ENCODE measurements at places on chromosomes 4 and X.

- no peak for DNase-seq
Measured at GRCh38 chrX:151624677-151625076, 61.2 kb downstream of the PASD1 start.

- no peak for DNase-seq
Measured at GRCh38 chrX:13001961-13002671, 27.2 kb downstream of the TMSB4X start.

DNA sequence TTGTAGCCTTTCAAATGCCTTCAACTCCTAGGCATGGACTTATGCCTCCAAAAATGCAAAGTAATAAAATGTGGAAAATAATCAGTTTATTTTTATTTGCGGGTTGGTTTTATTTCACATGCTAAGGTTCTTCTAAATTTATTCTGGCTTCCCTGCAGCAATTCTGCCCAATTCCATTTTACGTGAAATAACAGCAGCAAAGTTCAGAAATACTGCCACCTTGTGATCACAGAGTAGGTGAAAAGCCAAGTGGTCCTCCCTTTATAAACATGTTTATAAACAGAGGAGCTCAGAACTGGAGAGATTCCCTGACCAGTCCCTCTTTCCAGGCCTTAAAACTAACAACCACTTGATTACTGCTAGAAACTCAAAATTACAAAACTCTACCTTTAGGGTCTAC is 14.7 kb upstream of the DCHS2 start:
- no peak for DNase-seq

DNA sequence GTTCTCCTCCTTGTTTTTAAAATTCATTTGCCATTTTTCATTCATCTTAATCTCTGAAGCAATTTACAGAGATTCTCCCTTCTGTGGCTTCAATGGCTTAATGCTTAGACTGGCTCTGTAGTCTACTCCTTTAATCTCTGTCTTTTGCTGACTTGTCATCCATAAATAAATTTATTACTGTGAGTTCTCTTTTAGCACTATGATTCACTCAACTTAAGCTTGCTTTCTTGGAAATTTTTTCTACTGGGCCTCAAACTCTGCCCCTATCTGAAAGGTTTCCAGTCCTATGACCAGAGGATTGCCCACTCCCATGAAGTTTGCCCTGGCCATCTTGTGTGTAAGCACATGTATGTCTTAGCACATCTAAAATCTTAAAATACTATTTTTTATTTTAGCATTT is 251.1 kb downstream of the DCLK2 start:
- no peak for DNase-seq

- DNase-seq = no peak
Measured at GRCh38 chr4:70425306-70425705, 27.6 kb downstream of the OPRPN start.

DNA sequence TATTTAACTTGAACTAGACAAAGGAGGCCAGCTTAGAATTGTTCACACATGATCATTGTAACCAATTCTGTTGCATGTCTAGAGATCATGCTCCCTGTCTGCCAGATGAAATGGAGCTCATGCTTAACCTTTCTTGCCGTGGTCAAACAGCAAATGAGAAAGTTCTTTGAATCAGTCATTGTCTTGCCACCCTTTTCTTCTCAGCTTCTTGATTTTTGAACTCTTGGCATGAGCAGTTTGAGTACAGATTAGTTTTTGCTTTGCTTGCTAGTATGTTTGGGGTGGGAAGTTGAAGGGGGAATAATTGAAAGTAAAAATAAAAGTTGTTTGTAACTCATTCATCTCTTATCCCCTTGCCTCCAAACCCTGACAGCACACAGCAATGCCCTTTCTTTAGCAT is 4.7 kb downstream of the MTM1 start:
- no peak for DNase-seq

DNA sequence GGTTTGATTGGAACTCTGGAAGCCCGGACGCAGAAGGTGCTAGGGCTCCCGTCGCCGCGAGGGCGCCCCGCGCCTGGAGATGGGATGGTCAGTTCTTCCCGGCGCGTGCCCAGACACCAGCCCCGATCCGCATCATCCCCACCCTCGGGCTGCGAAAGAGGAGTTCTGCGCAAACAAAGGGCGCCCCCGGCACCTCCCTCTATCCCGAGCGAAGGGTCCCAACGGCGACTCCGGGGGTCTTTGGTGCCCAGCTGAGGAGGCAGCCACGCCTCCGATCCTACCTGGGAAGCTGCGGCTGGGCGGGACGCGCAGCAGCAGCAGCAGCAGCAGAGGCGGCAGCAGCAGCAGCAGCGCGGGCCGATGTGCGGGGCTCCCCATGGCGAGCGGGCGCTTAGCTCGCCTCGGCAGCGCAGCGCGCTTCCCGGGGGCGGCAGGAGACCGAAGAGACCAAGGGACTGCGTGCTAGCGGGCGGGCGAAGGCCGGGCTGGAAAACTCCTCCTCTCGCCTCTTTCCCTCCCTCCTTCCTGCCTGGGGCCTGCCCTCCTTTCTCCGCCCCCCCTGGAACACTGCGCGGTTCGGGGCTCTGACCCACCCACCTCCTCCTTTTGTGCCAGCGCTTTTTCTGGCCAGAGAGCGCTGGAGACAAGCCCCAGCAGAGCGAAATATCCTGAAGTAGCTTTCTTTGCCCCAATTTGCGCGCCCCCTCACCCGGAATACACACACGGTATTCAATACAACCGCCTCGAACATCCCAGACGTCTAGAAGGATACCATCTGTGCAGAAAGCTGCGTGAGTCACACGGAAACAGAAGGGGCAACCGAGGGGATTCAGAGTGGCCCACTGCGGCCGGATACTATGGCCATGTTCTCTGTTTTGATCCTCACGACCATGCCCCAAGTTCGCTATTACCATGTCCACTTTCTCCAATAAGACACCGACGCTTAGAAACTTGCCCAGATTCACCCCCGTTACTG is at the start of gene SRPX:
TSS of gene SRPX (minus strand) at position 457 of the 976 bp plus-strand sequence. CDS start at position 378, 79 bp downstream.
- DNase-seq = no peak

DNA sequence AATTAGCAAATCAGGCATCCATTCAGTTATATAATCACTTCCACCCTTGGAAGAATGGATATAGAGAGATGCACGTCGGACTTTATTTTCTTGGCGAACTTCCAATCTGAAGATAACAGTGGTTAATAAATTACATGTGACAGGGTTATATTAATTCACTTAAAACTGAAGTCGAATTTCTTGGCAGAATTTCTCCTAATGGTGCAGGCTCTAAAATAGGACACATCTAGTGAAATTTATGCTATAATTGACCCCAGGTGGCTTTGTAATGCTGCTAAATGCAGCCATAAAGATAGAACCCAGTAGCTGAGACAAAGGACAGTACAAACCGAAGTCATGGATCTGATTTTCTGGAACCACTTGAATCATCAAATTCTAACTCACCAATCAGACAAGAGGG is 20.8 kb upstream of the SLC10A4 start:
- no peak for DNase-seq

- no peak for DNase-seq
Measured at GRCh38 chr4:127120441-127121090, 512.2 kb upstream of the INTU start.

DNA sequence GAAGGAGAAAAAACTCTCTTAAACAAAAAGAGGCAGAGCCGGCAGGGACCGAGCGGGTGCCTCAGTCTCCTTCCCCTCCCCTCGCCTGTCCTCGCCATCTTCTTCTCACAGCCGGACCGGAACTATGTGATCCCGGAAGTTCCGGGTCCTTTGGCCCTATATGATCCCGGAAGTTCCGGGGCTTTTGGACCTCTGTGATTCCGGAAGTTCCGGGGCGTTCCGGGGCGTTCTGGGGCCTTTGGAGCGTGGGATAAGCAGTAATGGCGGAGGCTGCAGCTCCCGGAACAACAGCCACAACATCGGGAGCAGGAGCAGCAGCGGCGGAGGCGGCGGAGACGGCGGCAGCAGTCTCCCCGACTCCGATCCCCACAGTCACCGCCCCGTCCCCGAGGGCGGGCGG is 98.9 kb upstream of the MED14 start:
- DNase-seq = no peak

GRCh38 chr4:1602655-1603412 is 81.3 kb downstream of the FAM53A start:
- no peak for DNase-seq

DNA sequence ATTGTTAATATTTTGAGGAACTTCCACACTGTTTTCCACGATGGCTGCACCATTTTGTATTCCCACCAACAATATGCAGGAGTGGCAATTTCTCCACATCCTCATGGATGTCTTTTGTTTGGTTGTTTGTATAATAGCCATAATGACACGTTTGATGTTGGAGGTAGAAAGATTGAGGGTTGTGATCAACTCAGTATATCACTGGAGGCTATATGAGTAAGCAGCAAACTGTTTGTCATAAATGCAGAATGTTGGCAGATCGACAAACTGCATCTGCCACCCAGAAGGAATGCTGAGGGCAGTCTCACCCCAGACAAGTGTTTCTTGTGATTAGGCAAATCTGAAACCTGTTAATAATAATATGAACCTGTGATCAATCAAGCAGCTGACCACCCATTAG is 243.9 kb upstream of the WDFY3 start:
- no peak for DNase-seq

GRCh38 chrX:113260474-113260873 is 419.8 kb upstream of the AMOT start:
- DNase-seq = no peak

GRCh38 chr4:184756399-184756798 is 22.5 kb upstream of the CENPU start:
- DNase-seq = no peak

DNA sequence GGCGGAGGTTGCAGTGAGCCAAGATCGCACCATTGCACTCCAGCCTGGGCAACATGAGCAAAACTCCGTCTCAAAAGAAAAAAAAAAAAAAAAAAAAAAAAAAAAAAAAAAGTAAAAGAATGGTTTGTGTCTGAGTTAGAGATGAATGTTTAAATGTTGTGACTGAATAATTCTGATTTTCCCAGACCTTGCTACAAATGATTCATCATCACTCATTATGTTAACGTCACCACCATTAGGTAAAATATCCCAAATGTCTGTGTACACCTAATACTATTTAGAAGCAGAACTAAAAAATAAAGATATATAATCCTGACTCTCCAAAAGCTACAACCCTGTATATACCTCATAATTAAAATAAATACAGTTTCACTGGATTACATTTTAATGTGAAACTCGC is 70.8 kb downstream of the HHIP start:
- no peak for DNase-seq

DNA sequence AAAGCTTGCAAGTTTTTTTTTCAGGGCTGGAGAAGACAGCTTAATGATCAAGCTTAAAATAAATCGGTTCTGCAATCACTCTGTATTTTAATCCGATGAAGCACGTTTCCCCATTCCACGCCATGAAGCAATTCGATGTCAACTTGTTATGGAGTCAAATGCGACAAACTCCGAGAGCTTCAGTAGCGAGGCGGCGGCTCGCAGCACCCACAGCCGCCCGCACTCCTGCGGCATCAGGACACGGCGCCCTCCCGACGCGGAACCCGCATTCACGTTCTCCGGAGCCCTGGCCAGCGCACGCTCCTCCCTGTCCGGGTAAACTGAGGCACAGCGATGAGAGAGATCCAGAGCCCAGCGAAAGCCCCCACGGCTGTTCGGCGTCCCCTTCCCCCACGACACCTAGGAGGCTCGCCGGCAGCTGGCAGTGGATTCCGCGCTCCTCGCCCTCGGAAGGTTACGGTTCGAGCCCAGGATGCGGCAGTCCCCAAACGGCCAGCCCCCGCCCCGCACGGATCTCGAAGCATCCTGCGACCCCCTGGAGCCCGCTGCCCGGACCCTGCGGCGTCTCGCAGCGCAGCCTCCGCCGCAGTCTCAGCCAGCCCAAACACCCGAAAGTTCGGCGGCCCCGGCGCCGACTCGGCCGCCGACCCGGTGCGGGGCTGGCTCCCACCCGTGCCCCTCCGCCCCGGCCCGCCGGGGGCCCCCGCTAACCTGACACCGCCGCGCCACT is 507 bp downstream of the MFAP3L start:
- no peak for DNase-seq

DNA sequence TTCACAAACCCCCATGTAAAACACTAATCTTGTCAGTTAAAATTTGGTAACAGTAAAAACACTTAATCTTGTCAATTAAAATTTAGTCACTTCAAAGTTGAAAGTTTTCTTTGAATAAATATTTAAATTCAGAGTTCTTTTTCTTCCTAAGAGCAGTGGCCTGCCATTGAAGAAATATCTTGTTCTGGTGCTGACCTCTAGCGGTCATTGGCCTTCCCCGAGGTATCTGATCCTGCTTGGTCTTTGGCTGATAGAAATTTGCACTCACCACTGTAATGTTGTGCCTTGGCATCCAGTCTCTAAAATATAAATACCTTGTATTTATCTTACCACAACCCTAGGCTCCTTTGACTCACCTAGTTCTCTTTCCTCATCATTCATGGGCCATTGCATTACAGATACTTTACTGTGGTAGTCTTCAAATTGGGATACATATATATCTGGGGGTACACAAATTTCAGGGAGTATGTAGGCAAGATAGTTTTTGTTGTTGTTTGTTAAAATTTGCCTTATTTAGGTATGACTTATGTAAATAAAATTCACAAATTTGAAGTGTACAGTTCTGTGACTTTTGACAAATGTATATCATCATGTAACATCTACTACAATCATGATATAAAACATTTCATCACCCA is 6.7 kb upstream of the ART3 start:
- DNase-seq = peak; percentile 28

GRCh38 chr4:81648576-81649275 is 177.0 kb upstream of the RASGEF1B start:
- peak; percentile 3 for DNase-seq

GRCh38 chrX:121010218-121010617 is 24.7 kb upstream of the CT47A1 start:
- DNase-seq = no peak

- no peak for DNase-seq
Measured at GRCh38 chr4:169059306-169060211, 49.5 kb upstream of the CBR4 start.

GRCh38 chrX:9935436-9935835 is 31.7 kb upstream of the CLDN34 start:
- DNase-seq = no peak

- DNase-seq = peak; percentile 31
Measured at GRCh38 chr4:112234952-112235609, 3.5 kb downstream of the AP1AR start.

GRCh38 chrX:115448146-115448545 is 112.8 kb upstream of the PLS3 start:
- DNase-seq = no peak

GRCh38 chr4:80507077-80507476 is 171.5 kb downstream of the CFAP299 start:
- no peak for DNase-seq

GRCh38 chrX:42017971-42018370 is 94.6 kb upstream of the CASK start:
- no peak for DNase-seq

GRCh38 chrX:63032811-63033210 is 318.3 kb downstream of the SPIN4 start:
- no peak for DNase-seq

- DNase-seq = no peak
Measured at GRCh38 chrX:39729981-39730661, 367.6 kb downstream of the BCOR start.

DNA sequence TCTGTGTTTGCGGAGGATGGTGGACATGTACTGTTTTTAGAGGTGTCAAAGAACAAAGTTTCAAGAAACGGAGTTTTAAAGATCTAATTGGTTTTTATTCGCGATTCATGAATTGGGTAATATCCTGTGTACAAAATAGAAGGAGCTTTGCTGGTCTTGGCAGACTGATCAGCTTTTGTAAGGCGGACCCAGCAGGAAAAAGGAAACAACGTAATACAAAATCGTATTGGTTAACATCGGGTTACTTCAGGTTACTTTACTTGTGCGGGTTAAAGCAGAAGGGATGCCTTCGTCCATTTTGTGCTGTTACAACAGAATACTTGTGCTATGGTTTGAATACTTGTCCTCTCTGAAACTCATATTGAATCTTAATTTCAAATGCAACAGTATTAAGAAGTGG is 11.4 kb upstream of the NYX start:
- no peak for DNase-seq
